Breast epithelium (tissue), 4 donors: ENCODE measurements at places on chromosomes 3 and 15.

DNA sequence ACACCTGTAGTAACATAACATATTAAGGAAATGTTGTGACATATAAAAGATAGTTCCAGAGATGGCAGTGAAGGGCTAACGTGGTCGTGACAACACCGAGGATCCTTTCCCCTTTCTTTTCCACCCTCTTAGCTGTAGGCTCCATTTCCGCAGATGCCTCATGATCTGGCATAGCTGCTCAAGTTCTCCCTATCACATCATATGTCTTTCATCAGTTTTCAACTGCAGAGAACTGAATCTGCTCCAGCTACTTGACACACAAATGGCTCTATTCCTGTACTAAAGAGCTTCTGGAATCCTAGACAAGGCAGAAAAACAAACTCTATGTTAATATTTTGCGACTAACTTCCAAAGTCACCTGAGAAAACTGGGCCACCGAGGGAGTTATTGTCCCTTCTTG, 275.0 kb upstream of the SLCO3A1 start:
- no peaks in the 10 kb centered on the region for H3K36me3 ChIP-seq
- H3K4me1 ChIP-seq: no peaks in the 10 kb centered on the region
- DNase-seq: no peak
- H3K4me3 ChIP-seq: no peak overlapping the region

DNA sequence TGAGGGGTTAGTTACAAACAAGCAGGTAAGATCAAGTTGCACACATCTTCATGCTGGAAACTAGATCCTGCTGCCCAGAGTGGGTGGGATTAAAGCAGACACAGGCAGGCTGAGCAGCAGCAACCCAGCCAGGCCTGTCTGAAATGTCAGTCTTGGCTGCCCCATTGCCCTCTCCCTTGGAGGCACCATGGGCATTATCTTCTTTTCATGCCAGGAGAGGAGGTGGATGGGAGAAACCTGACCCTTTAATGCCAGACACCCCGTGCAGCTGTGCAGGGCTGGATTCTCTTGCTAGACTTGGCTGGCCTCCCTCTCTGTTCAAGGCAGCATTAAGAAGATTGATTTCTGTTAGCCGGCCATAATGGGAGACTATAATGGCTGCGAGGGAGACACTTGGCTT, 23.0 kb upstream of the EPHB1 start:
- no peaks in the 10 kb centered on the region for H3K27me3 ChIP-seq
- no peak overlapping the region for H3K27ac ChIP-seq
- no peak for DNase-seq
- H3K4me3 ChIP-seq: no peak overlapping the region
- no peaks in the 10 kb centered on the region for H3K36me3 ChIP-seq

DNA sequence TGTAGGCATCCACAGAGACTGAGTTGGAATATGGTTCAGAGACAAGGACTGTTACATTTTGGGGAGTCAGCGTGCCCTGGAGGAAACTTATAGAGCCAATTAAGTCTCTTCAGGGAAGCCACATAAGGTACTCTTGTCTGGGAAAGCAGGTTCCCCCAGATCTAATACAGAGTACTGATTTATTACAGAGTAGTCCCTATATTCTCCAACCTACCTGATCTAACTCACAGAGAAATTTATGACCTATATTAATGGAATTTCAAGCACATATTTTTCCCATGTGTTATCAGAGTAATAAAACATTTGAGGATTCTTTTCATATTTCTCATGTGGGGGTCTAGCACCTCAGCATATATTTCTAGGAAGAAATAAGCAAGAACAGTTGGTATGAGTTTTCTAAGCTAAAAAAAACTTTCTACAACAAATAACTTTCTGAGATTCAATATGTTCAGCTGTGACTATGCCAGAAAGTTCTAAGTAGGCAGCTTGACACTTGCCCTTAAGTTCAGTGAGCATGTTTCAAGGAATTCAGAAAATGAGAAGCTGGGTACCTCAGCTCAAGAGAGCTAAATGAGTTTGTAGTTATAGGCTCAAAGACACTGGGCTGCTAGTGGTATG, 75.3 kb upstream of the COL8A1 start:
- no peaks in the 10 kb centered on the region for H3K4me1 ChIP-seq
- no peaks in the 10 kb centered on the region for H3K36me3 ChIP-seq
- no peaks in the 10 kb centered on the region for H3K27me3 ChIP-seq
- H3K27ac ChIP-seq: no peak overlapping the region

DNA sequence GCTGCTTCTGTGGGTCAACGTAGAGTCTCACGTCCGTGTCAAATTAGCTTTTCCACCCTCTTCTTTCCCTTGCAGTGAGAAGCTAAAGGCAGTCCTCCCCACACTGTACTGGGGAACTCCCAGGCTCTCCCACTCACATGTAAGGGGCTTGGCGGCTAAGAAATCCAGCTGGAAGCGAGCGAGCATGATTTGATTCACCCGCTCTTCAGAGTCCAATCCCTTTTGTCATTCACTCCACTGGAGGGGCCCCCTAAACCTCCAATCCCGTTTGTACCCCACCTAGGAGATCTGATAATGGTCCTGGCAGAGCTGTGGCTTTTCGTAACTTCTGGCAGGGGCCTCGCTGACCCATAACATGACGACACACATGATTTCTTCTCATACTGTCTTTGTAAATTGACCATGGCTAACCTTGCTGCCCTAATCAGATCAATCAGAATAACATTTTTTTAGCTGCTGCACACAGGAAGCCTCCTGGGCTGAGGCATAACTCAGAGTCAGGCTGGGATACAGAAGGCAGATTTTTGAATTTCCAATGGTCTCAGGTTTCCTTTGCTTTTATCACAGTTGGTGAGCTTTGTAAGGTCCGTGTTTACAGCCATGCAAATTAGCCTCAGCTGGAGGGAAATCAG, 235.2 kb downstream of the GREM1 start:
- no peak overlapping the region for H3K4me3 ChIP-seq
- DNase-seq: no peak
- H3K4me1 ChIP-seq: no peaks in the 10 kb centered on the region
- H3K27me3 ChIP-seq: no peaks in the 10 kb centered on the region

GRCh38 chr3:189404024-189404423, 227.2 kb upstream of the TP63 start:
- no peak overlapping the region for H3K27ac ChIP-seq
- H3K36me3 ChIP-seq: no peaks in the 10 kb centered on the region
- no peaks in the 10 kb centered on the region for H3K4me1 ChIP-seq
- no peaks in the 10 kb centered on the region for H3K27me3 ChIP-seq

DNA sequence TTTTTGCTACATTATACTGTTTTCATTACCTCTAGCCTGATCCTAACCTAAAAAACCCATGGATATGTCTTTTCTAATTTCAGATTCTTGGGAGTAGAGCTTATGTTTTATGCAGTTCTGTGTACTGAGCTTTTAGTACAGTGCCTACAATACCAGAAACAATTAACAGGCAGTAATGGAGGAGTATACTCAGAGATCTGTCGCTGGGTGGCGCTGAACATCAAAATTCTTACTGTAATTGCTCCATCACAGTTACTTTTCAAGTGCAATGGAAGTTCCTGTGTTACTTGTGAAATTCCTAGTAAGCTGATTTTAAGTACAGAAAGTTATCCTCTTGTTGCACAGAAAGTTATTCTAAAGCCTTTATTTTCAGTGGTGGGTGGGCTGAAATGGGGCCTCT, 66.9 kb downstream of the RNF13 start:
- H3K4me1 ChIP-seq: no peaks in the 10 kb centered on the region
- H3K27me3 ChIP-seq: no peaks in the 10 kb centered on the region
- no peak overlapping the region for H3K27ac ChIP-seq
- DNase-seq: no peak
- no peak overlapping the region for H3K4me3 ChIP-seq

DNA sequence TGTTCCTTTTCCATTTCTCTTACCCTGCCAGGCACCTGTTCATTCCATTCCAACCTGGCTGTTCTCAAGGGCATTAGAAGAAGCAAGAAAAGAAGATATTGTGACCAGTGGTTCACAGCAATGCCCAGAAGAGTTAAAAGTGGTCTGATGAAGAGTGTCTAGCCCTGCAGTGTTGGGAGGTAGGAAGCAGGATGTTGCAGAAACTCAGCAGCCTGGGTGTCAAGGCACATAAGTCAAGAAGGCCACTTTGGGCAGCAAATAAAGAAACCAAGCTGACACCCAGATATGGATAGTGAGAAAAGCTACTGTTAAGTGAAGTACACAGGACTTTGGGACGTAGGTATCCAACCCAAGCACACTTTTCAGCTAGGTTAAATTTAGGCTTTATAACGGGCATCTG, 199.9 kb upstream of the SATB1 start:
- H3K27me3 ChIP-seq: no peaks in the 10 kb centered on the region
- H3K36me3 ChIP-seq: no peaks in the 10 kb centered on the region
- DNase-seq: no peak
- no peak overlapping the region for H3K4me3 ChIP-seq
- H3K27ac ChIP-seq: no peak overlapping the region

DNA sequence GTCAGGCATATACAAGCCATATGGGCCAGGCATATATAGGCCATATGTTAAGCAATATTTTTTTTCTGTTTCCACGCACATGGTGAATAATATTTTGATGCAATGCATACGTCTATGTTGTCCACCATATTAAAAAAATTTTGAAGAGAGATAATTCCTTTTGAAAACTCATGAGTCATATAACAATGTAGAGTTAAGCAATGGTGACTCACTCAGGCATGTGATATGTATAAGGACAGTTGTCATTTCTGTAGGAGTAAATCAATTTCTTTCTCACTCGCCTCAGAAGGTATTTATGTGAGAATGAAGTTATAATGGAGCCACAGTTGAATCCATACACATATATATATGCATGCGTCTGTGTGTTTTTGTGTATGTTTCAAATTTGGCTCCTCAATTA, 272.6 kb downstream of the EPHA3 start:
- H3K4me3 ChIP-seq: no peak overlapping the region
- no peaks in the 10 kb centered on the region for H3K4me1 ChIP-seq
- no peak overlapping the region for H3K27ac ChIP-seq
- DNase-seq: no peak
- no peaks in the 10 kb centered on the region for H3K27me3 ChIP-seq
